ENCODE measurements at places on chromosomes 7 and 10. TPM values are rescaled to one million over a fixed set of nuclear protein-coding genes. Genes with fewer than 3 reads are reported as not detected.
A peak's percentile ranks its signal among the peaks of the same experiment; 100 is the strongest.

- peaks cover 16% of the 10 kb centered on the region for H3K27me3 ChIP-seq
- H3K27ac ChIP-seq, result no peak overlapping the region
- H3K4me3 ChIP-seq, result no peak overlapping the region
- H3K4me1 ChIP-seq, result no peaks in the 10 kb centered on the region
- DNase-seq, result no peak
Measured at GRCh38 chr7:158525648-158526484, 61.8 kb downstream of the PTPRN2 start.

- no peaks in the 10 kb centered on the region for H3K27me3 ChIP-seq
- H3K4me3 ChIP-seq, result no peak overlapping the region
- peaks cover 6% of the 10 kb centered on the region for H3K36me3 ChIP-seq
- DNase-seq, result peak; percentile 66
- H3K4me1 ChIP-seq, result peaks cover 66% of the 10 kb centered on the region
Measured at GRCh38 chr7:74481458-74482196, 27.9 kb downstream of the GTF2IRD1 start.

DNA sequence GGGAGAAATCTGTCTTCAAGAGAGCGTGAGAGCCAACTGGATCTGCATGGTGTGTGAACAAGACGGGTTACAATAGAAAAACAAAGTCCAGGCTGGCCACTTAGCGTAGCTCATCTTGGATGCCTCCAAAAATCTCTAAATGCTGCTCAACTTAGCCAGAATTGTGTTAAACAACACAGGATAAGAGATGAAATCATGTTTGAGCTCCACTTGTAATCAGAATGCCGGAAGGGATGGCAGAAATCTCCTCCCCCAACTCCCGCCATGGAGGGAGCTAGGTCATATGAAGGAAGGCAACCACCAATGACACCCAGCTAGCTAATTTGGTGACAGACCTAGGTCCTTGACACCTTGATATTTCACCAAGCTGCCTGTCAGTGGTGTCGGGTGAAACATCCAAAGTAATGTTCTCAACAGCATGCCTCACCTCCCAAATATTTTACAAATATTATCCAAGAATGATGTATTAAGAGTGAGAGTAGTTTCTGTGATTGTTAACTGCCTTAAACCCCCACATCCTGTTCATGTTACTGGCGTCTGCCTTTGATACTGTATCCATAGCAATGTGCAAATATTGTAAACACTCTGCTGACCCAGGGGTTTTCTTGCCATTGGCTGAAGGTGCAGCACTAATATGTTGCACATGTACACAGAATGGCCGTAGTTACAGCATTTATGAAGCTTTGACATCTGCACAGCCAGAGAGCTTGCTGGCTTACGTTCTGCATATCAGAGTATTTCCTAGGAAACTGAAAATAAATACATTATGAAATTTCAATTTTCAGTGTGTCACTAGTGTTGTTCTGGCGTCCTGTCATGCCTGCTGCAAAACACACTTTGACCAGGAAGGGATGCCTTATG, 25.8 kb downstream of the TMEM254 start:
- H3K27ac ChIP-seq, result no peak overlapping the region
- no peaks in the 10 kb centered on the region for H3K27me3 ChIP-seq
- H3K36me3 ChIP-seq, result no peaks in the 10 kb centered on the region
- no peak overlapping the region for H3K4me3 ChIP-seq
- DNase-seq, result no peak
- no peaks in the 10 kb centered on the region for H3K4me1 ChIP-seq

GRCh38 chr10:92891885-92892690, 43.8 kb downstream of the EXOC6 start:
- peaks cover 20% of the 10 kb centered on the region for H3K4me1 ChIP-seq
- H3K27me3 ChIP-seq, result no peaks in the 10 kb centered on the region
- no peak overlapping the region for H3K4me3 ChIP-seq
- peak; percentile 87 for DNase-seq
- peak overlapping the region; percentile 56 for H3K27ac ChIP-seq

DNA sequence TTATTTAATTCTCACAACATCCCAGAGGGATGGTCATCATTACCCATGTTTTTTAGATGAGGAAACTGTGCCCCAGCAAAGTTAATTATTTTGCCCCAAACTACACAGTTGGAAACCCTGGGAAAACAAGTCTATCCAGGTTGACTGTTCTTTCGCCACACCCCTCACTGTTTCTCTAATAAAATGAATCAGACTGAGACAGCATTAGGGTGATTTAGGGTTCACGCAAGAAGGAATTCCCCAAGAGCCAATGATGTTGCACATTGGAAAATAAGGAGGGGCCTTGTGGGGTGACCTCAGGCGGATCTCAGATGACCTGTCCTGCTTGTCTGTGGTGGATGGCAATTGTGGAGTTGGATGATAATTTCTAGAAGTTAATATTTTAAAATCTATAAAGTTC, 135.7 kb upstream of the TBX20 start:
- peaks cover 13% of the 10 kb centered on the region for H3K27me3 ChIP-seq
- H3K27ac ChIP-seq, result no peak overlapping the region
- no peak overlapping the region for H3K4me3 ChIP-seq
- no peaks in the 10 kb centered on the region for H3K36me3 ChIP-seq
- H3K4me1 ChIP-seq, result no peaks in the 10 kb centered on the region

Gene HOXA9
- 0.30 TPM for total RNA-seq

Gene ZNF425
- total RNA-seq, result 0.89 TPM
